ENCODE measurements at places on chromosomes 12 and 14.

DNA sequence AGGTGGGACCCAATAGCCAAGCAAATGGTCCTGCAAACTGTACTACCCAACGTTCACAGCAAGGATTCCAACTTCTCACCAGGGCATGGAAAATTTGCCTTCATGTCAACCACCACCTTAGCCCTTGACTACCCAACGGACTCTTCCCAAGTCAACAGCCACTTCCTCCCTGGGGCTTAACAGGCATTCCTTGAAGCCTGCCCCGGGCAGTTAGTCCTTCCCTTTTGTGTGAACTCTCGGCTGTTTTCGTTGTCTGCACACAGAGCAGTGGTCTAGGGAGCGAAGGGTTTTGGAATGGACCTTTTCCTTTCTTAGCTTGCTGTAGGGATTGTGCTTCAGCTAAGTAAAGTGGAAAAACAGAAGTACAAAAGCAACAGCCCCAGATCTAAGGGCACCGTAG lies 35.2 kb upstream of the TCL1B start:
- DNase-seq: no peak

DNA sequence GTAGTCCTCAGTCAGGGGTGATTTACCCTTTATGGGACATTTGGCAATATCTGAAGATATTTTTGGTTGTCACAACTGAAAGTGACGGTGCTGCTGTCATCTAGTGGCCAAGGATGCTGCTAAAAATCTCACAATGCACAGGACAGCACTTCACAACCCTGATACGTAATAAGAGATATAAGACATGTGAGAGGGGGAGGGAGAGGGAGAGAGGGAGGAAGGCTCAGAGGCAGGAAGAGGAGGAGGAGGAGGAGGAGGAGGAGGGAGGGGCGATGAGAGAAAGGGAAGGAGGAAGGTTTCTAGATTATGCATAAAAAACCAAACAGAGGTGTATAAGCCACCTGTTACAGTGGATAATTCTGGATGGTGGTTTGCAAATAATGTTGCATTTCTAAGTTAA lies 14.3 kb downstream of the MYL2 start:
- no peak for DNase-seq

- DNase-seq: peak; percentile 45
Observed at GRCh38 chr12:125194163-125194773, 129.0 kb downstream of the AACS start.

GRCh38 chr14:64303471-64303917 lies 9.3 kb upstream of the ESR2 start:
- DNase-seq: no peak

- DNase-seq: no peak
Observed at GRCh38 chr12:69433653-69434052, 36.5 kb upstream of the FRS2 start.
